ENCODE measurements at places on chromosomes 7 and 10. TPM values are rescaled to one million over a fixed set of nuclear protein-coding genes. Genes with fewer than 3 reads are reported as not detected.
A peak's percentile ranks its signal among the peaks of the same experiment; 100 is the strongest.

DNA sequence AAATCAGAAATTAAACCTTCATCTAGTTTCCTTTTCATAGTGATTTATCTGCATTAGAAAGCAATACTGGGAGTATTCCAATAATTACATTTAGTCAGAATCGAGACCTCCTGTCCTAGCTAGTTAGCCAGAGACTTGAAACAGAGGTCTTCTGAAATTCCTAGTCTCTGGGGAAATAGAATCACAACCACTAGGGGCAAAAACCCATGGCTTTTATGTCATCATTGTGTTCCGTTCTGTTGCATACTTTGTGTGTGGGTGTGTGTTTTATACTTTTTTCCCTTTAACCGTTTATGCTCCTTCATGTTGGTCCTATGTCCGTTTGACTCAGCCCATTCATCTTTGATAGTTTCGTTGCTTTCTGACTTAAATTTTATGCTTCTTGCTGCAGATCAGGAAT lies 79.8 kb downstream of the RALA start:
- H3K4me3 ChIP-seq = no peak overlapping the region
- H3K4me1 ChIP-seq = no peaks in the 10 kb centered on the region
- H3K36me3 ChIP-seq = no peaks in the 10 kb centered on the region
- H3K27ac ChIP-seq = no peak overlapping the region
- DNase-seq = no peak

DNA sequence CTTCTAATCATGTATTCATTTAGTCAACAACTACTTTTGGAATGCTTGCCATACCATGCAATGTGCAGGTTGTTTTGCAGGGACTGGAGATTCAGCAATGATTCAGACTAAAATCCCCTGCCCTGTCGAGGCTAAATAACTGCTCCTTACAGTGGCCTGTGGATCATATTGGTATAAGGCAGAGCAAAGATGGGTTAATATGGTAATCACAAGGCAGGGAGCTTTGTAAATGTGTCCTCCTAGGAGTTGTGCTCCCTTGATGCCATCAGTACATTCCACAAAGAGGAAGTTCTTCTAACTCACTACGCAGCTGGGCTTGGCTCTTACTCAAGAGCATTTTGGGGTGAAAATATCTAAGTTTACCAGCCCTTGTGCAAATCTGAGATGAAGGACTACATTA lies 614 bp upstream of the IFIT2 start:
- H3K4me3 ChIP-seq = peak overlapping the region; percentile 71
- H3K36me3 ChIP-seq = no peaks in the 10 kb centered on the region
- no peak for DNase-seq
- H3K4me1 ChIP-seq = no peaks in the 10 kb centered on the region
- peak overlapping the region; percentile 93 for H3K27ac ChIP-seq

GNAT3 gene
- not detected for total RNA-seq

DNA sequence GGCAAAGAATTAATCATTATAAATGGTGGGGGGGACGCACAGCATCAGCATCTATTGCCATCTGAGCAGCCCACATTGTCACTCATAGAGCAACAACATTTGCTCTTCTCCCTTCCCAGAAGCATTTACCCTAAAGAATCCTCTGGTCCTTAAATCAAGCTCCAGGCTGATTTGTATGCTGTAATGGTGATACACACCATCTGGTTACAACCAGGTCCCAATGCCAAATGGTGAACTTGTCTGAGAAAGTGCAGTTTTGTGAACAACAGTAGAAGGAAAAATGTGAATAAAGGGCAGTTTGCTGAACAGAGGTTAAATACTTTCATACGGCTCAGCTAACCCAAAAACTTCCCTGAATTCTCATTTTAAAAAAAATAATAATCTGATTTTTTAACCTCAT lies 38.8 kb upstream of the TCF7L2 start:
- no peaks in the 10 kb centered on the region for H3K27me3 ChIP-seq
- H3K4me3 ChIP-seq = no peak overlapping the region
- no peak overlapping the region for H3K27ac ChIP-seq
- no peaks in the 10 kb centered on the region for H3K4me1 ChIP-seq
- no peaks in the 10 kb centered on the region for H3K36me3 ChIP-seq

GRCh38 chr10:2335626-2336025 lies 598.3 kb upstream of the ADARB2 start:
- no peak overlapping the region for H3K4me3 ChIP-seq
- no peak for DNase-seq
- H3K27me3 ChIP-seq = no peaks in the 10 kb centered on the region
- H3K36me3 ChIP-seq = no peaks in the 10 kb centered on the region

TRIM73 gene
- 5.6 TPM for total RNA-seq

- H3K36me3 ChIP-seq = no peaks in the 10 kb centered on the region
- DNase-seq = no peak
- no peaks in the 10 kb centered on the region for H3K4me1 ChIP-seq
- no peak overlapping the region for H3K4me3 ChIP-seq
Observed at GRCh38 chr10:83108565-83109333, 1030.6 kb upstream of the GHITM start.

DNA sequence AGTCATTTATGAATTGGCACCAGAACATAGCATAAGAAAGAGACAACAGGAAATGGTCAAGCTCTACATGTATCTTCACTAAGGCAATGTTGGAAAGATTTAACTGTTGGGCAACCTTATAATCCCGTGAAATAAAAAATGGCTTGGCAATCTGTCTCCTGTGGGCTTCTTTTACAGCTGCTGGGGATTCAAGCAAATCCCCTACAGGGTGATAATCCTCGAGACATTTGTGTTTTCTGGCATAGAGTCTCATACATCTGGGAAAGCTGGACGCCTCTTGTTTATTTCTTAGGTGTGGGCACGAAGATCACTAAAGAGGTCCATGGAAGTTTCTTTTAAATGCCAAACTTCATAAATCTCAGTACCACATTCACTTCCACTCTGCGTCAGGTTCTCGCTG lies 82.2 kb upstream of the GPR141 start:
- no peak overlapping the region for H3K4me3 ChIP-seq
- no peaks in the 10 kb centered on the region for H3K27me3 ChIP-seq
- H3K27ac ChIP-seq = no peak overlapping the region
- no peaks in the 10 kb centered on the region for H3K36me3 ChIP-seq

DNA sequence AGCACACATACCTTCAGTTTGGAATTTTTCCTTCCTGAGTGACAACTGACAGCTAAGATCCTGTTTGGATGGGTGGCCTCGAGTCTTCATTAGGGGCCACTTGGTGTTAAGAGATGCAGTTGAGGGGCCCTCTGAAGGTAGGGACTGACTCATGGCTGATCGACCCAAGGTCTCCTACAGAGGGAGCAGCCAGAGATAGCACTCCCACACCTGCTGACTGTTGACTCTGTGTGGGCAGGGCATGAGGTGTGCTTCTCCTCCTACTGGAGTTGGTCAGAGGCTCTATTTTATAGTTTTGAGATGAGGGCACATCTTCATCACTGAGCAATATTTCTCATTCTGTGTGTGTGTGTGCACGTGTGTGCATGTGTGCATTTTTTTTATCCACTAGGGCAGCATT lies 378.8 kb upstream of the PODXL start:
- no peaks in the 10 kb centered on the region for H3K36me3 ChIP-seq
- DNase-seq = no peak
- no peak overlapping the region for H3K4me3 ChIP-seq
- H3K4me1 ChIP-seq = no peaks in the 10 kb centered on the region

SFTPA1 gene
- total RNA-seq = not detected

SPACDR gene
- total RNA-seq = not detected

DNA sequence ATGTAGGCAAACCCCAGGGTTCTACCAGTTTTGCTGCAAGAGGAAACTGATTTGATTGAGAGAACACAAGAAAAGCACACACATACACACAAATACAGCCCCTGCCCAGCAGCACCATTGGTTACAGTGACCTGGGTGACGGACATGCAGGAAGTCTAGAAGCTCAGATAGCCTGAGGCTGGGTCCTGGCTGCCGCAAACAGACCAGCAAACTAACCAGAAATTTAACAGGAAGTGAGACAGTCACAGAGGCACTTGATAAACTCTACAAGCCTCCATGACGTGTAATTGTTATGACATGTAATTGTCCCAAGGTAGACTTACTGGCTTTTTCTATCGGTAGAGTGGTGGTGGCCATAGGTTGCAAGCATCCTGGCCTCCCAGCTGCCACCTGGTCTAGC lies 58.9 kb downstream of the PRKAR2B start:
- DNase-seq = peak; percentile 30
- no peak overlapping the region for H3K4me3 ChIP-seq
- no peaks in the 10 kb centered on the region for H3K36me3 ChIP-seq
- H3K4me1 ChIP-seq = no peaks in the 10 kb centered on the region

GRCh38 chr10:31590023-31590800 lies 271.2 kb downstream of the ZEB1 start:
- no peaks in the 10 kb centered on the region for H3K4me1 ChIP-seq
- H3K4me3 ChIP-seq = no peak overlapping the region
- H3K27ac ChIP-seq = no peak overlapping the region
- H3K36me3 ChIP-seq = no peaks in the 10 kb centered on the region
- DNase-seq = no peak

CALHM1 gene
- not detected for total RNA-seq

- no peaks in the 10 kb centered on the region for H3K27me3 ChIP-seq
- no peak overlapping the region for H3K4me3 ChIP-seq
- no peak for DNase-seq
- H3K27ac ChIP-seq = no peak overlapping the region
- no peaks in the 10 kb centered on the region for H3K4me1 ChIP-seq
- H3K36me3 ChIP-seq = no peaks in the 10 kb centered on the region
Observed at GRCh38 chr10:79463578-79464496, 18.4 kb upstream of the ZCCHC24 start.
